Stimulated activated CD8-positive, alpha-beta memory T cell treated with anti-CD3 and anti-CD28 coated beads, Interleukin-7, amount 100 ng/mL, for 1 hour (primary cell): ENCODE measurements at places on chromosomes 12 and 14.

GRCh38 chr12:69662764-69663163 lies 36.3 kb downstream of the BEST3 start:
- no peak for DNase-seq

- no peak for DNase-seq
Observed at GRCh38 chr12:84596266-84596665, 316.3 kb downstream of the SLC6A15 start.

DNA sequence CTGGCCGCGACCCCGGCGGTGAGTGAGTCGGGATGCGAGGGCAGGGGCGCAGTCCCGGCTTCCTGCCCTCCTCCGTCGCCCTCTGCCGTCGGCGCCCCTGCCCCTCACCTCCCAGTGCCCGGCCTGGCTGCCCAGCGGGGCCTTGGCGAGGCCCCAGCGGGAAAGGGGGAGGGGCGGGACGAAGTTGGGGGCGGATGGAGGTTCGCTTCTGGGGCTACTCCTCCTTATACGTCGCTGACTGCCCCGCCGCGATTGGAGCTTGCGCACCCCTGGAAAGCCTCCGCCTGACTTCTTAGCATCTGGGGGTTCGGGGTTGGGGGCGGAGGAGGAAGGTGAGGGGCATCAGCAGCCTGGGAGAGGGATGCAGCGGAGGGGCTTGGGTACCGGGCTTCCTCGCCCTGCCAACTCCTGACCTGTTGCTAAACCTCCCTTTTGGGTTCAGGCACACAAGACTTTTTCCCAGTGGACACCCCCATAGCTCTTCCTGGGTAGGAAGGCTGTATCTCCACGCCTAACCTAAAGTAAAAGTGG lies 406 bp downstream of the TMEM263 start:
- no peak for DNase-seq

- no peak for DNase-seq
Observed at GRCh38 chr12:15201056-15201455, 20.2 kb downstream of the RERG start.

GRCh38 chr14:77186911-77187648 lies 5.5 kb downstream of the TMEM63C start:
- no peak for DNase-seq

- no peak for DNase-seq
Observed at GRCh38 chr14:34872822-34873588, 2.2 kb downstream of the BAZ1A start.

DNA sequence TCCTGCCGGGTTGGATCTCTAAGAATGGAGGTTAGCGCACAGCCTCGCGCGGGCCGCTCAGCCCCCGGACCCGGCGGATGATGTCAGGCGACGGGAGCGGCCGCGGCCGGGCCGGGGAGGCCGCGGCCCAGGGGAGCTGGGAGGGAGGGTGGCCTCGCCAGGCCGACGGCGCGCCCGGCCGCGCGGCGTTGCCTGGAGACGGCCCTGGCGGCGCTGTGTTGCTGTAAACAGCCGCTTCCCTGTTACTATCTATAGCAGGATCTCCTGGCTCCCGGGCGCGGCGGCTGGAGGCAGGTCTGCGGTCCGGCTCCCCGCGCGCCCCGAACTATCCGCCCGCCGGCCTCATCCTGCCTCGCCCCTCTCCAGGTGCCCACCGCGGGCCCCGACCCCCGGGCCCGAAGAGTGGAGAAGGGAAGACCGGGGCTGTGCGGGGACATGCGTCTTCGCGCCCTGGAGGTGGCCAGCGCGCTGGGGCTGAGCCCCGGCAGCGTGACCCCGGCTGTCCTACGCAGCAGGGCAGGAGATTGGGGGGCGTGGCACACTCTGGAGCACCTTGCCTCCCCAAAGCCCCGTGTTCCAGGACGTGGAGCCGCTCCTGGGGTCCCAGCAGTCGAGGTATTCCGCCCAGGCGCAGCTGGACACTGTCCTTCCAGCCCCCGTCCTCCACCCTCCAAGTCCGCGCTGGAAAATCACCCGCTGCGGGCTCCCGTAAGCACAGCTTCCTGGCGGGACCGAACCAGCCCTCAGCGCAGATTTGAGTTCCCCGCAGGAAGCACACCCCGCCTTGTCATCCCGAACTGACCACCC lies 1.4 kb upstream of the FOS start:
- DNase-seq = peak; percentile 31

- DNase-seq = no peak
Observed at GRCh38 chr14:58812050-58812910, 174.5 kb downstream of the DACT1 start.

DNA sequence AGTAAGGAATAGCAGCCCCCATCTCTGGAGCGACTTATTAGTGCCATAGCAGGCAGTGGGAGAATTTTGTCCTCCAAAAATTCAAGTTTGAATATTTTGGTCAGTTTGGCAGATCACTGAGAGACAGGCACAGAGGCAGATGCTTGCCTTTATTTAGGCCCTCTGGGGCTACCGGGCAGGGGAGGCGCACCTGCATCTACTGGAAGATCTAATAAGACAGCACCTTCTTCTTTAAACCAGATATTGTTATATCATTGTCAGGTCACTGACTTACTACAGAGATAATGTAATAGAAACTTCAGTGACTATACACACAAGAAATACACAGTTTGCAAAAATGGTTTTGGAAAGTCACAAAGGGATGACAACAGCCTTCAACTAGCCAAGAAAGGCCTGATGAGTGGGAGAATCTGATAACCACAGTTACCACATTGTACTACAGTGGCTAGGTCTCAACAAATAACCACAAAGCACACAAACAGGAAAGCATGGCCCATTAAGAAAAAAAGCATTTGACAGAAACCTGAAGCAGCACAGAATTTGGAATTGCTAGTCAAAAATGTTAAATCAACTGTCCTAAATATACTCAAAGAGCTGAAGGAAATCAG lies 56.8 kb downstream of the CDK17 start:
- DNase-seq = no peak

DNA sequence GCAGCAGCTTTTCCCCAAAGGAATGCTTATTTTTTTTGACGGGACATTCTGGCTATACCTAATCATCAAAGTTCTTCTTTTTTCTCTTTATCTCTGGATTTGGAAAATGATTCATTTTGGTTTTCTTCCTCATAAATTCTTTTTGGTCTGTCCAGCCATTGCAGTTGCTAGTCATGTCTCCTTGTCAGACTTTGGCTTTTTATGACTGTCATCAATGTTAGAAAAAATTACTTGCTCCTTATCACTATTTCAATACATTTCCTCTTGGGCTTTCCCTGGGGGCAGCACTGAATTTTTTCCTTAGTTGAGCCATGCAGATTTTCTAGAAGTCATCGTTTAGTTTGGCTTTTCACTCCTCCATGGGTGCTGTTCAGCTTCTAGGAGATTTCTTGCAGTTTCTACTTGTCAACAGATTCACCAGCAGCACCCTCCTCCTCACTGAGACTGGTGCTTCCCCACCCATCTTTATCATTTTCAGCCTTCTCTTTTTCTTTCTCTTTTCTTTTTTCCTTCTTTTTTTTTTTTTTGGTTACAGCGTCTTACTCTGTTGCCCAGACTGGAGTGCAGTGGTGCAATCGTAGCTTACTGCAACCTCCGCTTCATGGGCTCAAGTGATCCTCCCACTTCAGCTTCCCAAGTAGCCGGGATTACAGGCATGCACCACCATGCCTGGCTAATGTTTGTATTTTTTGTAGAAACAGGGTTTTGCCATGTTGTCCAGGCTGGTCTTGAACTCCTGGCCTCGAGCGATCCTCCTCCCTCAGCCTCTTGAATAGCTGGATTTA lies 5.2 kb downstream of the ADIPOR2 start:
- DNase-seq = no peak

- DNase-seq = no peak
Observed at GRCh38 chr12:125225641-125226040, 160.4 kb downstream of the AACS start.

DNA sequence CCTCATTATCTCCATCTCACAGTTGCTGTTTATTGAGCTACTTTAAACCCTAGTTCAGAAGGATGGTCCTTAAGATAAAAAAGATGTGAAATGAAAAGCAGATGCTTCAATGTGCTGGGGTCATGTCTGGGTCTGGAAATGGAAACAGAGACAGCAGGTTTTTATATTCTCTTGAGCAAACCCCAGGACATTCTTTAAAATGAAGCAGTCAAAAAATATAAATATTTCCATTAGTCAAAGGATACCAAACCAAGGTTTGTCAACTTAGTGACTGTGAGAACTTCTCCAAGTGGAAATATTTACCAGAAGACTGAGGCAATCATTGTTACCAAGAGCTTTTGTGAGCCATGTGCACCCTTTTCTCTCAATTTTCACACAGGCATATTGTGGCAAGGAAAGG lies 102.5 kb upstream of the DIO2 start:
- no peak for DNase-seq

DNA sequence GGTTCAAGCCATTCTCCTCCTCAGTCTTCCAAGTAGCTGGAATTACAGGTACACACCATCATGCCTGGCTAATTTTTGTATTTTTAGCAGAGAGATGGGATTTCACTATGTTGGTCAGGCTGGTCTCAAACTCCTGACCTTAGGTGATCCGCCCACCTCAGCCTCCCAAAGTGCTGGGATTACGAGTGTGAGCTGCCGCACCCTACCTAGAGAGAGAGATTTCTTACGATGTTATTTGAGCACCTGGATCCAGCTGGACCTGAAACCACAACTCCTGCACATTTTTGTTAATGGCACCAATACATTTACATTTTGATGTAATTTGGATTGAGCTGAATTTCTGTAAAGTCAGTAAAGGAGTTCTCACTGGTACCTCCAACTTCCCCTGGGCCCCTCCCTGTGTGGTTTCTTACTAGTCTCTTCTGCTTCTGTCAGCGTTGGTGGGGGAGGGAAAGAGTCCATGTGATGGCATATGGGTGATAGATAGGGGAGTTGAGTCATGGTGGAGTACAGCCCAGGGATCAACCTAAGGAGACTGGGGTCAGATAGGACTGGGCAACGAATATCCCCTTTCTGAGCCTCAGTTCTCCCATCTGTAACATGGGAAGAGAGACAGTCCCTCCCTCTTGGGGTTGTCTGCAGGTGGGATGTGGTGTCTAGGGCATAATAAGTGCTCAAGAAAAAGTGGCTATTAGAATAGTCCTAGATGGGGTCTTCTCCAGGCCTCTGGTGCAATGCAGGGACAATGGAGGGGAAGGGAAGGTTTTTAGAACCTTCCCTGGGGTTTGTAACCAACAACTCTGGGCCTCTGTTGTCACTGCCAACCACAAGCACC lies 83.3 kb upstream of the MED13L start:
- no peak for DNase-seq

DNA sequence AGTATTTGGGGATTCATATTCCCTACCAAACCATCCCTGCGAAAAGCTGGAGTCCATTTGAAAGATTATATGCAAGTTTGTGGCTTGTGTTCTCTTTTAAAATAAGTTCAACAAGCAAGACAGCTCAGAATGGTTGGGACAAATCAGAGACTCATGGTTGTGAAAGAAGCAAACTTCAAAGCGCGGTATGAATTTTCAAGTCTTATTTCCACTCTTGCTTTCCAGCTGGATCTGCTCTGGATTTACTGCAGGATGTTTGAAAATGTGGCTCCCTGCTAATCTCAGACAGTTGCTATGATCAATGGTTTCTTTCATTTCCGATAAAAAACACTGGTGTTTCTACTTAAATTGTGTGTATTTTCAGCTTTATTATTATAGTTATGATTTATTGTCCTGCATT lies 477.5 kb downstream of the RAD51B start:
- no peak for DNase-seq

DNA sequence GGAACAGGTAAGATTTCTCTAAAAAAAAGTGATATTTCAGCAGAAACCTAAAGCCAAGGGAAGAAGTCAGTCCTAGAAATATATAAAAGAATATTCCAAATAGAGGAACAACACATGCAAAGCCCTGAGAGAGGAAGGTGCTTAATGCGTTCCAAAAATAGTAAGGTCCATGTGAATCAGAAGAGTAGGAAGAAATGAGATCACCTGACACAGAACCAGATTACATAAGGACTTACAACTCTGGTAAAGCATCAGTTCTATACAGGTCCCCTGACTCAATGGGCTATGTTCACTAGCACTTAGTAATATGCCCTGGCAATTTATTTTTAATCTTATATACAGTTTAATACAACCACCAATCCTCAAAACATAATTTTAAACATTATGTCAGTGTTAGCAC lies 30.0 kb downstream of the SENP1 start:
- no peak for DNase-seq

- no peak for DNase-seq
Observed at GRCh38 chr12:47938594-47938993, 24.8 kb upstream of the TMEM106C start.

DNA sequence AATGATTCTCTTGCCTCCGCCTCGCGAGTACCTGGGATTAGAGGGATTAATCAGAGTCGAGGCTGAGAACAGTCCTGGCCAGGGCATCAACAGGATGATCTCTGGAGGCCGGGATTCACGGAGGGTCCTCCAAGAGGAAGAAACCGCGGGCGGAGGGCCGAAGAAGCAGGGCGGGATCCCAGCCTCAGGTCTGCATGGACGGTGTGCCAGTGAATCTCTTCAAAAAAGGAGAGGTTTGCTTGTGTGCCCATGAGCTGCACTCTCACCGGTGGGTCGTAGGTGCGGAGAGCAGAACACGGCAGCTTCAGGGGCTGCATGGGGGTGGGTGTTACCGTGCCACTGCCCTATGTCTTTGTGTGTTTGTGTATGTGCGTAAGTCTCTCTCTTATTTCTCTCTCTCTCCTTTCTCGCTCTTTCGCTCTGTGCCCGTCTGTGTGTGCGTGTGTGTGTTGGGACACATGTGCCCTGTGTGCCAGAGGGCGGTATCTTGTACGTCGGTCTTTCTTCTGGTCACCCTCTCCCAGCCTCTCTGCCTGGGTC lies 768.2 kb upstream of the ALG10B start:
- DNase-seq = no peak

DNA sequence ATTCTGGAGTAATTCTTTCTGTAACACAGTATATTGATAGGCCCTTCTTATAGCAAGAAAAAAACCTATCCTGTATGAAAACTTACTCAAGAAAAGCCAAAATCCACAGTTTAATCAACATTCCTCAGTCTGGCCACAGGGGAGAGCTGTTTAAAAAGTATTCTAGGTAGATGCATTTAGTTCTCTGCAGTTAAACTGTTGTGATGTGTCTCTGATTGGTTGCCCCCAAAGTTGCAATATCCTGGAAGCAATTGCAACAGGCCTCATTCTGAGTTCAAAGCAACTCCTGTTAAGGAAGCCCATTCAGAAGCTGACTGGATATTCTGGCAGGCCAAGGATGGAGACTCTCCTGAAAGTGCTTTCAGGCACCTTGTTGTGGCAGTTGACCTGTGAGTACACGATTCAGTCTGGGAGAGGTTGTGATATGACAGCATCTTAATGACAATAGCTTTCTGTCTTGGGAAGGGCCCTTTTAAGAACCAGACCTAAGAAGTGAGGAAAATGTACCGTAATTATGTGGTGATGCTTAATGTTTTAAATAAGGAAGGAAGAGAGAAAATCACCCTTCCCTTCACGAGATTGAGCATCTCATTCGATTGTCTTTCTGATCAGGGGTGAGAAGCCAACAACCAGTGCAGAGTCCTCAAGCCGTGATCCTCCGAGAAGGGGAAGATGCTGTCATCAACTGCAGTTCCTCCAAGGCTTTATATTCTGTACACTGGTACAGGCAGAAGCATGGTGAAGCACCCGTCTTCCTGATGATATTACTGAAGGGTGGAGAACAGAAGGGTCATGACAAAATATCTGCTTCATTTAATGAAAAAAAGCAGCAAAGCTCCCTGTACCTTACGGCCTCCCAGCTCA lies 420.7 kb downstream of the DAD1 start:
- no peak for DNase-seq
